ENCODE measurements at places on chromosomes 2 and 18.

DNA sequence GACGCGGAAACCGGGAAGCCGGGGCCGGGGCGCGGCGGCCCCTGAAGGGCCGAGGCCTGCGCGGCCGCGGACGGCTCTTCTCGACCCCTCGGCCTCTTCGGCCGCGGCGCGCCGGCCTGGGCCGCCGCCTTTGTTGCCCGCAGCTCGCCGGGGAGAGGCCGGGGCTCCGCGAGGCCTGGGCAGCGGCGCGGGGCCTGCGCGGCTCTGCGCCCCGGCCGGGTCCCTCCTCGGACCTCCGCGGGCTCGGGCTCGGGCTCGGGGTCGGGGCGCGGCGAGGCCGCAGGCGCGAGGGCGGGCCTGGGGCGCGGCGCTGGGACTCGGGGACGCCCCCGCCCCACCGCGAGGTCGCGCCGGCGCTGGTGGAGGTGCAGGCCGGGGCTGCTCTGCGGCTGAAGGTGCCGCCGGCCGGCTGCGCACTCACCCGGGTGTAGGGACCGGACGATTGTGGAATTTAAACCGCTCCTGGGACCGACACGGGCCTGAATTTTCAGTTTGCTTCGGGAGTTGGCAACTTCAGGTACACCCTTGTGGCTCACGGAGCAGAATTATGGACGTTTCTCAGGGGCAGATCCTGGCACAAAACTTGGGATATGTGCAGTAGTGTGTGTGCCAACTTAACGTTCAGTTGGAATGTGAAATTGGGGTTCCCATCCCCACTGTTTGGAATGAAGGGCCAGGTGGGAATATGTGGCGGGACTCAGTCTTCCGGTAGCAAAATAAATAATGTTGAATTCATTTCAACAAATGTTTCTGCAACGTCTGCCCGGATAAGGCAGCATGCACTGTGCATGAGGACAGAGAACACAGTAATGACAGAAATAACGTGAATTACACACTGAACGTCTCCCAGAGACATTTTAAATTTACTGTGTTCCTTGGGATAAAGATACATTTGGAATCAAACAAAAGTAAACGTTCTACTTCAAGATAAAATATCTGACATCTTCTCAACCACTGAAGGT, 787 bp downstream of the SOCS6 start:
- H3K27ac ChIP-seq: no peak overlapping the region
- peak; percentile 13 for DNase-seq
- H3K36me3 ChIP-seq: no peaks in the 10 kb centered on the region
- H3K27me3 ChIP-seq: peaks cover 4% of the 10 kb centered on the region
- H3K4me3 ChIP-seq: peak overlapping the region; percentile 62

DNA sequence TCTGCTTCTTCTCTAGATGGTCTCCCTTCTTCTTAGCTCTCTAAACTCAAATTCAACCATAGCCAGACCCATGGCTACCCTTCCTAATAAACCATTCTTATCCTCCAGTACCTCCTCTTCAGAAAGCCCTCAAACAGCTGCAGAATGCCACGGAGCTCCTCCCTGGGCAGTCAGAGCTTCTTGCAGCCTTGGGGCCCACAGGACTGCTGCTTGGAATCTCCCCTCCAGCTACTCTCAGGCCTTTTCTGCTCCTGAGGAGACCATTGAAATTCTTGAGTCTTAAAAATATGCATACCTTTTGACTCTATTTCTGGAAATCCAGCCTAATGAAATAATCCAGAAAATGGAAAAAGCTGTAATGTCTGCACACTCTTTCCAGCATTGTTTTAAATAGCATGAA, 30.7 kb downstream of the EFR3B start:
- H3K4me1 ChIP-seq: peaks cover 5% of the 10 kb centered on the region
- H3K4me3 ChIP-seq: no peak overlapping the region
- no peak for DNase-seq

DNA sequence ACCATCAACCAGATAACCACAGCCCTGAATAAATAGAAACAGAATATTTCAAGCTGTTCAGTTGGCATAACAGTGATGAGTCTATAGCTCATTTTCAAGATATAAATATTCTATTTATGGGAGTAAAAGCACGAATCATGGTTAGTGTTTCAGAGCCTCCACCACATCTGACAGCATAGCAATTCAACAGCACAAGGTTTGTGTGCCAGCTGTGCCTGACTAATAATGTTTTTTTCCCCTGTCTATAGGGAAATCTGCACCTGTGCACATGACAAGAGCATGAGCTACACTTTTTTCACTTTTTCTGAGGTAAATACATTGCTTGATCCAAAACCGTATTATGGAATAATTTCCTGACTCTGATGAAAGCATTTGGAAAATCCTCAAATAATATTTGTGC, 251.3 kb downstream of the RPIA start:
- no peaks in the 10 kb centered on the region for H3K36me3 ChIP-seq
- no peak overlapping the region for H3K27ac ChIP-seq
- no peaks in the 10 kb centered on the region for H3K4me1 ChIP-seq

- no peaks in the 10 kb centered on the region for H3K36me3 ChIP-seq
- H3K27me3 ChIP-seq: no peaks in the 10 kb centered on the region
- H3K27ac ChIP-seq: no peak overlapping the region
Observed at GRCh38 chr18:4672162-4672561, 217.1 kb upstream of the DLGAP1 start.

DNA sequence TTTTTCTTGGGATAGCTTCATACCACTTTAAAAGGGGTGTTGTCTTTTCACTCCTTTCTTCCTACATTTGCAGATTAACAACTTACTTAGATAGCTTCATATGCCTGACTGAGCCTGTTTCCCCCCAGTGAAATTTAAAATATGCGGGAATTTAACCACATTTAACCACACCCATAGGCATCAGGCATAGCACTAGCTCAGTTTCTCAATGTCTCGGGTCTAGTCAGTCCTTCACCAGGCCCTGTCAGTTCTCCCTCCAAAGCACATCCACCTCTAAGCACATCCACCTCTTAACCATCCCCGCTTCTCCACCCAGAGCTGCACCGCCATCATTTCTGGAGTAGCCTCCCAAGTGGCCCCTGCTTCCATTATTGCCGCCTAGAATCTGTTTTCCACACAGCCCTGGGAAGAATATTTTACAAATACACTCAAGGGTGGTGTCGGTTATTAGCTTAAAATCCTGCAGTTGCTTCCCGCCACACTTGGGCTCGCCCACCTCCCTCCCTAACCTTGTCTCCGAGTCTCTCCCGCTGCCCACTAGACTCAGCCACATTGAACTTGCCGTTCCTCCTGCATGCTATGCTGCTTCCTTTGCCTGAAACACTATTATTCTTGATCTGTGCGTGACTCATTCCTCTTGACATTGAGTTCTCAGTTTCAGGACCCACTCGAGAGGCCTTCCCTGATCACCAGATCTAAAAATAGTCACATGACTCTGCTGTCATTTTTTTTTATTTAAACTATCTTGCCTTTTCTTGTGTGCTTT, 68.3 kb downstream of the SPTBN1 start:
- H3K4me3 ChIP-seq: no peak overlapping the region
- no peak overlapping the region for H3K27ac ChIP-seq
- no peaks in the 10 kb centered on the region for H3K36me3 ChIP-seq
- no peak for DNase-seq

DNA sequence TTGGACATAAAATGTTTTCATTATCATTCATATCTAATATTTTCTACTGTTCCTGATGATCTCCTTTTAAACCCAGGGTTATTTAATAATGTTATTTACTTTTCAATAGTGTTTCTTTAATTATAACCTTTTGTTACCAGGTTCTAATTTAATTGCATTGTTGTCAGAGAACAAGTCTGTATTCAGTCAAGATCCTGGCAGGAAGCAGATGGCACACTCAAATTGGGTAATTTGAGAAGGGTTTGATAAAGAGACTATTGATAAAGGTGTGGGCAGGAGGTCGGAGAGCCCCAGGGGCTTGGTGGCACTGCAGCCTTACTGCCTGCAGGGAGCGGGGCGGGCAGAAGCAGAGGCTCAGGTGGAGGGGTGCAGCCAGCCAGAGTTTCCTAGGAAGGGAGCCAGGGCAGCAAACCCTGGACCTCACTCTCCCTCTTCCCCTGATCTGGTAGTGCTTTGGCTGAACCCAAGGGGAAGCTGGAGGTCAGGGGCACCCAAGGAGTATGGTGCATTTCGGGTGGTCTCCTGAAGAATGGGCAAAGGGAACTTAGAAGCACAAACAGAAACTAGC, 2.3 kb upstream of the KIF1A start:
- no peak overlapping the region for H3K27ac ChIP-seq
- no peak overlapping the region for H3K4me3 ChIP-seq
- DNase-seq: no peak
- H3K4me1 ChIP-seq: peaks cover 2% of the 10 kb centered on the region

- H3K36me3 ChIP-seq: no peaks in the 10 kb centered on the region
- peaks cover 4% of the 10 kb centered on the region for H3K27me3 ChIP-seq
- H3K4me3 ChIP-seq: no peak overlapping the region
- no peaks in the 10 kb centered on the region for H3K4me1 ChIP-seq
- H3K27ac ChIP-seq: no peak overlapping the region
Observed at GRCh38 chr2:162403884-162404283, 60.0 kb downstream of the GCA start.

- H3K27me3 ChIP-seq: peaks cover 29% of the 10 kb centered on the region
- no peak overlapping the region for H3K27ac ChIP-seq
- H3K4me1 ChIP-seq: no peaks in the 10 kb centered on the region
Observed at GRCh38 chr2:10548626-10549025, 100.5 kb upstream of the ODC1 start.

- H3K4me1 ChIP-seq: peaks cover 14% of the 10 kb centered on the region
- no peak overlapping the region for H3K27ac ChIP-seq
- no peak for DNase-seq
- no peak overlapping the region for H3K4me3 ChIP-seq
Observed at GRCh38 chr2:217795067-217795466, 207.7 kb downstream of the TNS1 start.

GRCh38 chr18:9237981-9238380, 96.6 kb upstream of the TWSG1 start:
- no peak overlapping the region for H3K4me3 ChIP-seq
- DNase-seq: no peak
- H3K27me3 ChIP-seq: no peaks in the 10 kb centered on the region
- H3K4me1 ChIP-seq: peaks cover 3% of the 10 kb centered on the region
- H3K27ac ChIP-seq: peak overlapping the region; percentile 0
- peaks cover 42% of the 10 kb centered on the region for H3K36me3 ChIP-seq

DNA sequence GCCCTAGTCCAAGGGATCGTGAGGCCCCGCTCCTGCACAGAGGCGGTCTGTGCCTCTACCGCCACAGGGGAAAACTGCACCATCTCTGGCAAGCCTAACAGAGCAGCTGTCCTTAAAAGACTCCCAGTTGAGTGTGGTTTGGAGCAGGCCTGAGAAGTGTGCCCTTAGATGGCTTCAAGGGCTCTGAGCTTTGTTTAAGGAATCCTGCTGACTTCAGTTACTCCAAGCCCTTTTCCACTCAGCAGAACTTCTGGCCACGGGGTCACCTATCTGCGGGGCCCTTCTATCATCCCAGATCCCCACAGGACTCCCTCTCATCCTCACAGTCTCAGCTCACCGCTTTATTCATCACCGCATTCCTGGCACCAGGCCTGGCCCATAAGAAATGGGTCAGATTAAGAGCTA, 131.5 kb downstream of the CCDC74A start:
- no peak overlapping the region for H3K4me3 ChIP-seq
- no peaks in the 10 kb centered on the region for H3K36me3 ChIP-seq
- no peak overlapping the region for H3K27ac ChIP-seq
- DNase-seq: no peak
- H3K4me1 ChIP-seq: no peaks in the 10 kb centered on the region

DNA sequence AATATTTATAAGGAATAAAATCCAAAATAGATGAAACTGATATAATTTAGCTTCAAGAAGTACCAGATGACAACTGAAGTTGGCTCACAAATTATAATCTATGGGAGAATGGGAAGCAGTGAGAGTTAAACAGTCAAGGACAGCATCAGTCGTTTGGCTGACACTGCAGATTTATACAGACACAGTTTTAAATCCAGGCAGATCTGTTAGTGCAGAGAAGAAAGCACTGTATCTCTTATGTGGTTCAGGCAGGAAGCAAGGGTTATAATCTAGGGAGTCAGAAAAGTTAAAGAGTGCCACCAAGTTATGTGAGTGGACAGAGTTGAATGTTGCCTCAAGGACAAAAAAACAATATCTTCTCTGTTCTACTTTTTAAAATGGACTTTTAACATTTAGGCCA, 880.2 kb downstream of the TSN start:
- no peak overlapping the region for H3K4me3 ChIP-seq
- no peaks in the 10 kb centered on the region for H3K27me3 ChIP-seq
- H3K27ac ChIP-seq: no peak overlapping the region
- H3K36me3 ChIP-seq: peaks cover 2% of the 10 kb centered on the region
- H3K4me1 ChIP-seq: no peaks in the 10 kb centered on the region
- no peak for DNase-seq

GRCh38 chr2:225037415-225038230, 4.6 kb downstream of the DOCK10 start:
- peak overlapping the region; percentile 74 for H3K4me3 ChIP-seq
- no peaks in the 10 kb centered on the region for H3K27me3 ChIP-seq
- peaks cover 39% of the 10 kb centered on the region for H3K4me1 ChIP-seq
- DNase-seq: no peak
- peaks cover 7% of the 10 kb centered on the region for H3K36me3 ChIP-seq
